ENCODE measurements at places on chromosomes 5 and 9. TPM values are rescaled to one million over a fixed set of nuclear protein-coding genes. Genes with fewer than 3 reads are reported as not detected.

GRCh38 chr5:88058625-88059024 is 210.0 kb downstream of the TMEM161B start:
- DNase-seq = no peak

DNA sequence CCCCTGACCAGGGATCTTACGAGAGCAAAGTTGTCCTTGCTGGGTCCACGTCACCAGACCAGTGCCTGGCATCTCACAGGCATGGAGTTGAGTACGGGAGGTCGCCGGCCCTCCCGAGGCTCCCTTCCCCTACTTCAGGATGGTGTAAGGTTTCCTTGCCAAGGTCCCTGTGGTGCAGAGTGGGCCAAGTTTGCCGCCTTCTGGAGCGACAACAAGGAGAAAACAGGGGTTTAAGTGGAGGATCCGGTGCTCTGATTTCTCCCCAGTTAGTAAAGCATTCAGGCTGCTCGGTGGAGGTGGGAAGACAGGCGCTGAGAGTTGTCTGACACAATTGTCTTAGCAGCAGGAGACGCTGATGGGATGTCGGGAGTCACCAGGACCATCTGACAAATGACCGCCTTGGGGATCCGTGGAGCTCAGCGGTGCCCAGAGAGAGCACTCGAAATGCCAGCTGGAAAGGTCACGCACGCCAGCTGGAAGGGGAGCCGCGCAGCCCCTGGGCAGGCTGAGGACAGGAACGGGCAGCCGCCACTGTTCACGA is 37.3 kb downstream of the ADAMTS2 start:
- DNase-seq = no peak

GRCh38 chr9:34475097-34475496 is 16.5 kb downstream of the DNAI1 start:
- DNase-seq = no peak

- no peak for DNase-seq
These were observed at the start of gene OLFM1 for GRCh38 chr9:135087489-135087792. Gene OLFM1 (plus strand): TSS chr9:135087668. CDS start chr9:135087990, 322 bp downstream.

DNA sequence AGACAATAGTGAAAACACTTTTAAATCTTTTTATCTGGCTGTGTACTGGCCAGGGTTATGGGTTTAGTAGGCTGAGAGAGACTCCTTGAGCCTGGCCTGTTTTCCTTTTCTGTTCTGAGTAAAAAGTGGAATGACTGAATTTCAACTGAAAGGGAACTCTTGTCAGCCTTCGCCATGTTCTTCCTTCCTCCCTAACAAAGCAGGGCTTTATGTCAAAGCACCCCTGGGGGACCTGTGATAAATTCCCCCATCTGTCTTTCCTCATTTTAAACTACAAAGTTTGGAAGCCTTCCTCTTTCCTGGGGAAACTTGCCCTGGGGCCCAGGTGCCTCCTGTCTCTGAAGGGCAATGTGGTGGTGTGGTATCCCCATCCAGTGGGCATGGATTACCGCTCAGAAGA is 29.7 kb downstream of the LARP1 start:
- DNase-seq = no peak

DNA sequence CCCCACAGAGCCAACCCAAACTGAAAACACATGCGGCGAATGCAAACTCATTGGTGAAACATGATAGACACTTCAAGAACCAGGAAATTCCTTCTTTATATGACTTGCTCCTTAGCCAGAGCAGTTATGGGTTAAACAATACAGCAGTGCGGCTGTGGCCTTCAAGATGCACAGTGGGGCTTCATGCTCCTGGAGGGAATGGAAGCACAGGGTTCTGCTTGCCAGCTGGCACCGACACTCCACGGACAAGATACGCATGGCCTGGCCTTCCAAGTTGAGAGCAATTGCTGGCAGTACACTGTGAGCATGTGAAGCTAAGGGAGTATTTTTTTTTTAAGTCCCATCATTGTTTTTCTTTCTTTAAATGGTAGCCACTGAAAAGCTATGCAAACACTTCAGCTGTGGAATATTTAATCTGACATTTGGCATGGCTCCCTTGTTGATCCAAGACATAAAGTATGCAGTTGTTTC is 451.6 kb upstream of the CD180 start:
- no peak for DNase-seq

DNA sequence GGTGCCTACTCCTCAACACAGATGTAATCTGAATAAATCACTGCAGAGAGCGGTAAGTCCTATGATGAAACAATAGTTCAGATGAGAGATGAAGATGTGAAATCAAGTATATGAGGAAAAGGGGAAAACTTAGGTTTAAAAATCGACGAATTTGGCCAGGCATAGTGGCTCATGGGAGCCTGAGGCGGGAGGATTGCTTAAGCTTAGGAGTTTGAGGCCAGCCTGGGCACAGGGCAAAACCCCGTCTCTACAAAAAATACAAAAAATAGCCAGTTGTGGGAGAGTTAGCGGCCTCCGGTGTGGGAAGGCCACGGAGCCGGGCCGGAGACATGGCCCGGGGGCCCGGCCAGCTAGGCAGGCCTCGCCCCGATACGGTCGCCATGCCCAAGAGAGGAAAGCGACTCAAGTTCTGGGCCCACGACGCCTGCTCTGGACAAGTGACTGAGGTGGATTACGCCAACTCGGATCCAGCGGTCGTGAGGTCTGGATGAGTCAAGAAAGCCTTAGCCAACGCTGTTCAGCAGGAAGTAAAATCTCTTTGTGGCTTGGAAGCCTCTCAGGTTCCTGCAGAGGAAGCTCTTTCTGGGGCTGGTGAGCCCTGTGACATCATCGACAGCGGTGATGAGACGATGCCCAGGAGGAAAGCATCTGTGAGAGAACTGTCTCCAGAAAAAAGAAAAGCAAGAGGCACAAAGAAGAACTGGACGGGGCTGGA is 62.8 kb upstream of the SUB1 start:
- DNase-seq = no peak

DNA sequence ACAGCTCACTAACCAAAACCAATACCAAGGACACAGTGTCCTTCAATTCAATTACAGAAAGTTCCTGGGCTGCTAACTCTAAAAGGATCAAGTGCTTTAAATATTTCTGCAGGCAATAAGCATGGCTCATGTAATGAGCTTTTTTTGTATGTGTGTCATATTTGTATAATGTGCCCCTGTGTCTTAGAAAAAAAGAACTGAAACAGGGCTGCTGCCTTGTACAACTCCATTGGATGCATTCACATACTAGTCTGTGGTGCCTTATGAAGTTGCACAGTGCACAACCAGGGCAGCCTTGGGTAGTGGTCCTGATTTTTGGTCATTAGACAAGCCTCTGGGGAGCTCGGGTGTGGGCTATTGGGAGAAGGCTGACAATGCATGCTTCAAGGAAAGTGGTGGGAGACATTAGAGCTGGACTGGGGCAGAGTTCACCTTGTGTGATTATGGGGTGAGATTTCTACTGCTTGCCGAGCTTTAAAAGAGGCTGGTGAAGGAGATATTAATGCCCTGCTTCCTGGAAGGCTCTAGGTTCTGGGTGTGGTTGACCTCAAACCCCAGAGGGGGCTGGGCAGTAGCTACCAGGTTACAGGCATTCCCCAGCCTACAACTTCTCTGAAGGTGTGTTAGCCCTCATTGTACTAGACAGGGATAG is 3.6 kb upstream of the CPEB4 start:
- no peak for DNase-seq

GRCh38 chr5:177093082-177093712 is 6.5 kb downstream of the FGFR4 start:
- no peak for DNase-seq

GRCh38 chr9:137034039-137034708 is 2.3 kb upstream of the FUT7 start:
- DNase-seq = no peak

GRCh38 chr5:106392766-106393165 is 1278.0 kb downstream of the EFNA5 start:
- DNase-seq = no peak

GRCh38 chr9:19551124-19551929 is 142.5 kb downstream of the ACER2 start:
- DNase-seq = peak; percentile 17

DNA sequence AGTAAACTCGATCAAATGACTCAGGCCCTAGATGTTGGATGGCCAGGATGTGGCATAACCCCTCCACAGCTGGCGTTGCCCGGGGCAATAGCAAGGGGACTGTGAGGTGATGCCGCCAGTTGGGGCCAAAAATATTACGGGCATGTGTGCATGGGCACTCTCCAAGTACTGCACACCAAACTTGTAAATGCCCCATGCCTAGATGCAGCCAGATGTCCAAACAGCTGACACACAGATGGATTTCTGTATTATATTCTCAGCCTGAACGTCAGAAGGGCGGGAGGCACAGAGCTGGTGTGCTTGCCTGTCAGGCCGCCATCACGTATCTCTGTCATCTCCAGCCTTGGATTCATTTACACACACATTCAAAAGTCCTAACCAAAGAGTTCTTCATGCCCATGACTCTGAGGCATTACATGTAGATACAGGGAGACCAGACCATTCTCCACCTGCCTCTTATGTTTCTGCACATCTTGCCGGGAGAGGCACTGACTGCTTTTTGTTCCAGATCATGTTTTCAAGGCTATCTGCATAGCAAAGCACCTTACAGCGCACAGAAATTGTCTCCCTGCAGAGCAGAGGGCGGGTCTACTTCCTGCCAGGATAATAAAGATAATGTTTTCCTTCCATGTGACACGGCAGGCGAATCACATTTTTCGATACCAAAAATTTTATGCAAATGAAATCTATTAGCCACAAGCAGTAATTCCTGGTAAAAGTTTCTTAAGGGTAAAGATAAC is 200.9 kb upstream of the ADAMTS16 start:
- no peak for DNase-seq

DNA sequence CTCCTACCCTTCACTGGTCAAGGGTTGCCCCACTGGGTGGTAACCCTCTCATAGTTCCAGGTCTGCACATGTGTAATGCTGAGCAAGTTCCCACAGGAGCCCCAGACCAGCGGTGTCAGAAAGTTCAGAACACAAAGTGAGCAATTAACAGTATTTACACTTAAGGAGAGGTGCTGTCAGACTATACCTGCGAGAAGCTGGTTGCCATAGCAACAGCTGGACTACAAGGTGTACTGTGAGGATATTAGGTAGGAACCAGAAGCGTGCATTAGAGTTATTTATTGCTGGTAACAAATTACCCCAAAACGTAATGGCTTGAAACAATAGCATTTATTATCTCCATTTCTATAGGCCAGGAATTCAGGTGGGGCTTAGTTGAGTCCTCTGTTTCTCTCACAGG is 317.0 kb upstream of the RPS23 start:
- DNase-seq = no peak

DNA sequence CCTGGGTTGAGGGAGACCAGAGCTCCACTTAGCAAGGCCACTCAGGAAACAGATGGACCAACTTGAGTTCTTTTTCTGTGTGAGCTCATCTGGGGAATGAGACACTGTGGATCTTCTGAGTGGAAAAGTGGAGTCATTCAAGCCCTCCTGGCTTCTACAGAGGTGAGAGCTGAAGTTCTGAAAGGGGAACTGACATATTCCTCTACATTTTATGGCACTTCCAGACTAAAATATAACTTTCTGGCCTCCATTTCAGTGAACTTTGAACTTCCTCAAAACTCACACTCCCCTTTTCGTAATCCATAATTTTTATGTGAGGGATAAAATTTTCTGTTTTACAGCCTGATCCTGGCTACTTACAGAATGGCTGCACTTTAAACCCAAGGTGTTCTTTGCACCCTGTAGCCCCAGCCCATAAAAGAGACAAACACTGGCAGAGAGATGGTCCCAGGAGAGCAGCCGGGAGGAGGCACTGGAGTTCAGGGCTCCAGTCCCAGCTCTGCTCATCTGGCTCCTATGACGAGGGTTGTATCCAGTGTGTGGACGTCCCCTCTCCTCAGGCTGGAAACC is 10.8 kb downstream of the SPAAR start:
- no peak for DNase-seq

GRCh38 chr5:169185626-169186025 is 115.3 kb downstream of the SLIT3 start:
- no peak for DNase-seq

- DNase-seq = no peak
These were observed 47.1 kb upstream of the DMRT1 start for GRCh38 chr9:794386-794785.

GRCh38 chr5:124738681-124739633 is 7.5 kb downstream of the ZNF608 start:
- no peak for DNase-seq

DNA sequence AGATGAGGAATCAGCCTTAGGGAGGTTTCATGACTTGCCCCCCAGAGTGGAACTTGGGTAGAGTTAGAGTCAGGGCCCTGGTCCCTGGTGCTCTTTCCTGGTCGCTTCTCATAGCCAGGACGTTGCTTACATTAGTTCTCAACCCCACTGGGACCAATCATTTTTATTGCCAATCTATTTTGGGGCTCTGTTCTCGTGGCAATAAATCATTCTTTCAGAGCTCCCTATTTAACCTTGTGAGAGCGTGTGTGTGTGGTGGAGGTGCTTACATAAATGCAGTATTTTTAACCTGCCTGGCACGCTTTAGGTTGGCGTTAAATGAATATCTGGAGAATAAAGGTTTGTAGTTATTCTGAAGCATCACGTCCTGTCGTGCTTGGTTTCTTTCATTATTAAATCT is 4.1 kb downstream of the TRIO start:
- DNase-seq = no peak

The C5orf58 gene
- polyA plus RNA-seq = 0.30 TPM

The PCDHB12 gene
- 5.1 TPM for polyA plus RNA-seq

The MTMR12 gene
- polyA plus RNA-seq = 32.5 TPM

The MAMDC2 gene
- 5.7 TPM for polyA plus RNA-seq

The SPATA31E1 gene
- not detected for polyA plus RNA-seq

The SLC6A7 gene
- 0.17 TPM for polyA plus RNA-seq

The IGIP gene
- 6.8 TPM for polyA plus RNA-seq

The KIF12 gene
- polyA plus RNA-seq = 272 TPM

The SUSD3 gene
- 8.4 TPM for polyA plus RNA-seq

The PTGES gene
- 4.0 TPM for polyA plus RNA-seq

Data from renal cortex interstitium (tissue), 15 donors.